Activated naive CD4-positive, alpha-beta T cell (primary cell): ENCODE measurements at places on chromosomes 12 and 14.
A peak's percentile ranks its signal among the peaks of the same experiment; 100 is the strongest.

DNA sequence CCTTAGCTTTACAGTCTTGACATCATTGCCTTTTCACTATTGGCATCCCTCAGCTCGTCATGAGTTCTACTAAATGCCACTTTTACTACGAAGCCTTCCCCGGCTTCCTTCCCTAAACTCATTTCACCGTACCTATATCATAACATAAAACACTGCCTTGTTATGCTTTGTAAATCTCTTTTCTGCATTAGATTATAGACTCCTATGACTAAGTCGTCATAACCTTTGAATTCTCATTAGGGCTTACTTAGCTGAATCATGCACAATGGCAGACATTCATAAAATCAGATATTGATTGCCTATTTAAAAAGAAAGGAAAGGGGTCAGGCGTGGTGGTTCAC is 21.0 kb downstream of the BTG1 start:
- no peak for DNase-seq

- DNase-seq: no peak
These were observed 388.6 kb downstream of the RAD51B start for GRCh38 chr14:68208218-68208617.

DNA sequence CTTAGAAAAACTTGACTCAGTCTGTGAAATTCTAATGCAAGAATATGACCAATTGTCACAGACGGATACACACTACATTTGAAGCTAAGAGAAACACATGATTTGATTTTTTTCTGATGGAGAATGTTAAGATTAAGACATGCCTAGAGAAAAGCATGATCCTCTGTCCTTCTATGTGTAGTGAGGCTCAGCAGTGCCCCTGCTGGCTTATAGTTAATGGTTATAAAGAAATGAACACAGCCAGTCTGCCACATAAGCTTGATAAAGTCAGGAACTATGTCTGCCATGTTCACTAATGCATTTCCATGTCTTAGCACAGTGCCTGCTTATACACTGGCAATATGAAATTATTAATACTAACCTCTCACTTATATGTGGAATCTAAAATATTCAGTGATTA is 168.1 kb upstream of the DAAM1 start:
- no peak for DNase-seq

GRCh38 chr14:74555476-74556050 is 56.5 kb downstream of the LTBP2 start:
- no peak for DNase-seq

DNA sequence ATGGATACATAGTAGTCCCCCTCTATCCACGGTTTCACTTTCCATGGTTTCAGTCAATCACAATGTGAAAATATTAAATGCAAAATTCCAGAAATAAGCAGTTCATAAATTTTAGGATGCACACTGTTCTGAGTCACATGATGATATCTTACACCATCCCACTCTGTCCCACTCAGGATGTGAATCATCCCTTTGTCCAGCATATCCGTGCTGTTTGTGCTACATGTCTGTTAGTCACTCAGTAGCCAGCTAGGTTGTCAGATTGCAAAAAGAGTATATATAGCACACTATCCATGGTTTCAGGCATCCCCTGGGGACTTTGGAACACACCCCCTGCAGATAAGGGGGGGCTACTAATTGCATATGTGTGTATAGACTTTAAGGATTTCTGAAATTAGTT is 8.1 kb upstream of the NAA30 start:
- no peak for DNase-seq

- no peak for DNase-seq
These were observed 1449.0 kb upstream of the FLRT2 start for GRCh38 chr14:84080944-84081343.

DNA sequence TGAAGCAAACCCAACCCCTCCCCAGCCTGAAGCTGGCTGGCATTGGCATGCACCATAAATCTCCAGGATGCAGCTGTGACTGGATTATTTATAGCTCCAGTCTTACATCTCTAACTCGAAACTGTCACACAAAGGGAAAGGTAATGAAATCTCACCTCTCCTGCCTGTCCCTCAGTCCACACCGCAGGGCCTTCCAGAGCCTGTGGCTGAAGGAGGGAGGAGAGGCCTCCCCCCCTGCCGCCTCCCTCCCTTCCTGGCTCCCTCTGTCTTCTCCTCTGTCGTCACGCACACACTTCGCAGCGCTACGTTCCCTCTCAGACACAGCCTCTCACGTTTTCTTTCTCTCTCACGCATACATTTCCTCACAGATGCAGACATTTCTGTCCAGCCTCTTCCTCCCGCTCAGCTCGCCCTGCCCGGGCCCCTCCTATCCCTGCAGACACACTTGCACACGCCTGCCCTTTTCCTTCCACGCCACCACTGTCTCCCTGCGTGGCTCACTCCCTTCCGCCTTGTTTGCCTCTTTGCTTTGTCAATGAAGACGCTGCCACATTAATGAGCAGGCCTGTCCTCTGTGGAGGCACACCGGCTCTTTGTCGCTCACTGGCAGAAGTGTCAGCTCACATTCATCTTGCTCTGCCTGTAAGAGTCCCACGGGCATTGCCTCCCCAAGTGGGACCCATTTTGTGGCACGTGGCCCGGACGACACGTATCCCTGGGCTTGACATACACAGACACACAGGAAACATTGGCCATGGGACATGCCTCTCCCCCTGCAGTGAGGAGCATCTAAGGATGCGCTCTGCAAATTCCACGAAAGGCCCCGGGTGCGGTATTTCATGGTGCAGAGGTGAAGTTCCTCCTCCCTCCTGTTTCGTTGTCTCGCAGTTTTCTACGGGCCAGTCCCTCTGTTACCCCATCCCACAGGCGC is 27.9 kb downstream of the IRF2BPL start:
- peak; percentile 4 for DNase-seq

GRCh38 chr12:49331380-49332222 is 5.4 kb downstream of the C1QL4 start:
- no peak for DNase-seq

DNA sequence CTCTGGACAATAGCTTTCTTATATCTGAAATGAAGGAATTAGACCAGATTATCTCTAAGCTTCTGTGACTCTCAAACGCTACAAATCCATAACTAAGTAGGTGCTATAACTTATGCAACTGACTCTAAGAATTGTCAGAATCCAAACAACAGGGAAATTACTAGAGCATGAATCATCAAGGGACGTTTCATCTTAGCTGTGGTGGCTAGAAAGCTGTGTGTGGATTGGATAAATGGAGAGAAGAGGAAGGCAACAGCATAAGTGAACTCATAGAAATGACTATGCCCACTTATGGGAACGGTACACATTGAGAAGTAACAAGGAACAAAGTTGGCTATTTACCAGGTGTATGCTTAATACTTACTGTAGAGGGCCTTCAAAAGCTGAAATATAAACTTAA is 96.0 kb upstream of the NEDD1 start:
- DNase-seq: no peak

DNA sequence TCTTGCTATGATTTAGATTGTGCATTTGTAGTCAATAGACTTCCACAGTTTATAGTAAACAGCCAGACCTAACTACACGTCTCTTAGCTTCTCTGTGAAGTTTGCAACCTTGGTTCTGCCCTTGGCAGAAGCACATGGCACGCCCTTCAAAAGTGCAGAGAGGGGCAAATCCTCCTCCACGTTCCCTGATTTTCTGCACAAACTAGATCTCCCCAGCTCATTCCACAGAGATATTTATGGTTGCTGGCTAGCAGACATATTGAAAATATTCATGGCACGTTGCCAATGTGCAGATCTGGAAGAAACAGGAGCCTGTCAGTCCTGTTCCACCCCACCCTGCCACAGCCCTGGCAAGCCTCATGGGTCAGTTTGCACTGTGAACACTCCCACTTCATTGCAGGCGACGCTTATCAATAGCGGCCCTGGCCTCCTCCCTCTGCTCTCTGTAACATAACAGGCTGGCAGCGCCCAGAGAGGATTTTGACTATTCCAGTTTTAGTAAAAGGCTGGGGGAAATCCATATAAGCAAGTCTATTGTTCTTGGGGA is 6.5 kb upstream of the LGALS3 start:
- no peak for DNase-seq

DNA sequence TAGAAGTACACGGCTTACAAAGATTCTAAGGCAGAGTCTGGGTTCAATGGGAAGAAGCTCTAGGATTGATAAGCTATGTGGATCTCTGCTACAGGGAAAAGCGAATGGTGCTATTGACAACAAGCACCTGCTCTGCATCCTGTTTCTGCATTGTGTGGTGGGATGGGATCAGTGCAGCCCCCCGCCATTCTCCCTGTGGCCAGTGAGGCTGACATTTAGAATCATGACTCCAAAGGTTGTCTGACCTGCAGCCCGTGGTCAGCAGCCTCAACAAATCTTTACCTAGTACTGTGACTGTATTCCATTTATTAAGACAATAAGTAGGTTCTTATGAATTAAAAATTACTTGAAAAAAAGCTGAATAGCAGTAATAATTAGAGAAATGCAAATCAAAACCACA is 1477.0 kb upstream of the TMEM132C start:
- DNase-seq: no peak
